ENCODE measurements at places on chromosomes 2 and 18. TPM values are rescaled to one million over a fixed set of nuclear protein-coding genes. Genes with fewer than 3 reads are reported as not detected.

DNA sequence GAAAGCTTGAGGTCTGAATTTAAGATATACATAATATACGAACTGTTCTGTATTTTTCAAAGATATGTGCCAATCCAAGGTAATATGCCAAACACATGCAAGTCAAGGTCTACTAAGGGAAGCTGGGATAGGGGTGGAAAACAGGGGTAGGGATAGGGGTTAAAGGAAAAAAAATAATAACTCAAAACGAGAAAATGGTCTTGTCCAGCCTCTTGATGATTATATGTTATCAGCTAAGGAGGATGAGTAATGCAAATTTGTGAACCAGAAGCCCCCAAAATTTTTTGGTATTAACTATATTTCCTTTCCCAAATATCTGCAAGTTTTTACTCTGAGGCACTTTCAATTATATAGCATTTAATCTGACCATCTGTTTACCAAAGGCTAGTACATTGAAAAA lies 219.3 kb downstream of the ZEB2 start:
- no peaks in the 10 kb centered on the region for H3K27me3 ChIP-seq
- H3K27ac ChIP-seq, result no peak overlapping the region
- no peaks in the 10 kb centered on the region for H3K4me1 ChIP-seq

- no peaks in the 10 kb centered on the region for H3K4me1 ChIP-seq
- no peak overlapping the region for H3K27ac ChIP-seq
- no peak for DNase-seq
- no peak overlapping the region for H3K4me3 ChIP-seq
- no peaks in the 10 kb centered on the region for H3K36me3 ChIP-seq
- H3K27me3 ChIP-seq, result no peaks in the 10 kb centered on the region
Observed at GRCh38 chr2:95267458-95268210, 6.6 kb upstream of the PROM2 start.

SP9 gene
- not detected for total RNA-seq

DNA sequence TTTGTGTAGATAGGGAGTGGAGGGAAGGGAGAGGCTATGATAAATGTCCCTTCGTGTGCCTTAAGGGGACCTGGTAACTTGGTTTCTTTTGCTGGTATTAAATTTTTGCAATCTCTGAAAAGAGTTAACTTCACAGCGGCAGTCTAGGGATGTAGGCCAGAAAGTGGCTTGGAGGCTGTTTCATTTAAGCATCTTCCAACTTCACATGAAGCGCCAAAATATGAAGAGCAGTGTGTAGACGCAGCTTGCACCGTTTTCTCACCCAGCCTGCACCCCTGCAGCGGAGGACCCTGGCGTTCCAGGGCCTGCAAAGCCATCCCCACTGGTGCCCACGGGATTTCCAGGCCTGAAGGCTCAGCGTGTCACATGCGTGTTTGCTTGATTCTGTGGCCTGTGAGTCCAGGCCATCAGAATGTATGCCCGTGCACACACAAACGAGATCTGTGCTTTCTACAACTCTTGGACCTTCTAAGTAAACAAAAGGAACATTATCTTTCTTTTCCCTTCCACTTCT lies 87.2 kb upstream of the EPB41L3 start:
- no peaks in the 10 kb centered on the region for H3K36me3 ChIP-seq
- H3K27me3 ChIP-seq, result no peaks in the 10 kb centered on the region
- H3K4me3 ChIP-seq, result peak overlapping the region; percentile 73
- no peak for DNase-seq
- H3K27ac ChIP-seq, result no peak overlapping the region
- peaks cover 4% of the 10 kb centered on the region for H3K4me1 ChIP-seq

DNA sequence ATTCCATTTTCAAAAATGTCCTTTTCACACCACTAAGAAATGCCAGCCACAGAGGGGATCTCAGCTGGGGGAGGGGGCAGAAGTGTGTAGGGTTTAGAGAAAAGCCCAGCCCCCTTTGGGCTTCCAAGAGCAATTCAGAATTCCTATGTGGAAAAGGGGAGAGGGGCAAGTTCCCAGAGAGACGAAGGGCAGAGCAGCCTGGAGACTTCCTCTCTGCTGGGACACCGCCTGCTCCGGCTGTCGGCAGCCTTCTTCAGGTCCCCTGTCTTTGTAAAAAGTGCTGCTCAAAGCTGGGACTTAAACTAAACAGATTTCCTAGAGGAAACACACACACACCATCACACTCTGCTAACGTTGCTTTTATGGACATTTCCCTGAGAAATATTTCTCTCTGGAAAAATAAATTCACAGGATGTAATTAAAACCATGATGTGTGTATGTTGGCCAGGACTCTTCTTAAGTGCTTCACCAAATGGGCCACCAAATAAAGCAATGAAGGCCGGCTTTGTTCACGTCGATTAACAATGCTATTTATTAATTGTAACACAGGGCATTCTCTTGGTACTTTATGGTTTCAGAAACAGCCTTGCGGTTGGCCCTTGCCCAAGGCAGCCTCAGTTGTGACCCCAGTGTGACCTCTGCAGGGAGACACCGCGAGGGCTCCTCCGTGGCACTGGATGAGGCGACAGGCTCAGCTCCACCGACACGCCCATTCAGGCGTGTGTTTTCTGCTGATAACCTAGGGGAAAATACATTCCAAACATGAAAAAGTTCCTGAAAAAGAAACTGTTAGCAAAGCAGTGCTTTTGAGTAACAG lies 5.6 kb upstream of the ASB1 start:
- no peak for DNase-seq
- peaks cover 5% of the 10 kb centered on the region for H3K4me1 ChIP-seq
- no peaks in the 10 kb centered on the region for H3K27me3 ChIP-seq
- no peak overlapping the region for H3K4me3 ChIP-seq
- no peak overlapping the region for H3K27ac ChIP-seq

CTNNA2 gene
- total RNA-seq, result not detected

GRCh38 chr2:75064691-75065396 lies 106.4 kb downstream of the POLE4 start:
- no peaks in the 10 kb centered on the region for H3K36me3 ChIP-seq
- no peak overlapping the region for H3K4me3 ChIP-seq
- H3K27ac ChIP-seq, result no peak overlapping the region

DNA sequence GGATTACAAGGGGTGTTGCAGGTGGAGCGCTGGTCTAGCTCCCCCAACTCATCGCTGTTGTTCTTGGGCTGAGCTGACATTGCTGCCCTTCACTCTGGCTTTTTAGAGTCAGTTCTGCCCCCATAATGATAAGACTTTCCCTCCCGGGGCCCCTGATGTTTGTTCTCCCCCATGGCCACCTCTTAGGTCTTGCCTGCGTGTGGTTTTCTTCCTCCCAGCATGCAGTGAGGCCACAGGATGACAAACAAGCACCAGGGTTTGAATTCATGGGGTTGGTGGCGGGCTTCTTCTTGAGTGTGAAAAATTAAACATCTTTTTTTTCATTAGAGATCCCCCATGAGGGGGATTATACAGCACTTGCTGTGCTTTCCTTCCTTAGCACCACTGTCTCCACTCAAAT lies 74.1 kb downstream of the CTAGE1 start:
- no peaks in the 10 kb centered on the region for H3K27me3 ChIP-seq
- no peak overlapping the region for H3K4me3 ChIP-seq
- no peaks in the 10 kb centered on the region for H3K36me3 ChIP-seq
- no peak for DNase-seq
- H3K27ac ChIP-seq, result no peak overlapping the region
- H3K4me1 ChIP-seq, result peaks cover 29% of the 10 kb centered on the region

ARHGEF4 gene
- total RNA-seq, result 10.7 TPM

- H3K27ac ChIP-seq, result no peak overlapping the region
- DNase-seq, result no peak
- no peaks in the 10 kb centered on the region for H3K4me1 ChIP-seq
- no peaks in the 10 kb centered on the region for H3K36me3 ChIP-seq
- no peak overlapping the region for H3K4me3 ChIP-seq
- H3K27me3 ChIP-seq, result no peaks in the 10 kb centered on the region
Observed at GRCh38 chr2:200733713-200734198, 78.0 kb upstream of the BZW1 start.

RUFY4 gene
- total RNA-seq, result 5.0 TPM

GRCh38 chr18:42264497-42264896 lies 309.5 kb downstream of the PIK3C3 start:
- H3K36me3 ChIP-seq, result no peaks in the 10 kb centered on the region
- no peak overlapping the region for H3K4me3 ChIP-seq
- H3K4me1 ChIP-seq, result no peaks in the 10 kb centered on the region

DNA sequence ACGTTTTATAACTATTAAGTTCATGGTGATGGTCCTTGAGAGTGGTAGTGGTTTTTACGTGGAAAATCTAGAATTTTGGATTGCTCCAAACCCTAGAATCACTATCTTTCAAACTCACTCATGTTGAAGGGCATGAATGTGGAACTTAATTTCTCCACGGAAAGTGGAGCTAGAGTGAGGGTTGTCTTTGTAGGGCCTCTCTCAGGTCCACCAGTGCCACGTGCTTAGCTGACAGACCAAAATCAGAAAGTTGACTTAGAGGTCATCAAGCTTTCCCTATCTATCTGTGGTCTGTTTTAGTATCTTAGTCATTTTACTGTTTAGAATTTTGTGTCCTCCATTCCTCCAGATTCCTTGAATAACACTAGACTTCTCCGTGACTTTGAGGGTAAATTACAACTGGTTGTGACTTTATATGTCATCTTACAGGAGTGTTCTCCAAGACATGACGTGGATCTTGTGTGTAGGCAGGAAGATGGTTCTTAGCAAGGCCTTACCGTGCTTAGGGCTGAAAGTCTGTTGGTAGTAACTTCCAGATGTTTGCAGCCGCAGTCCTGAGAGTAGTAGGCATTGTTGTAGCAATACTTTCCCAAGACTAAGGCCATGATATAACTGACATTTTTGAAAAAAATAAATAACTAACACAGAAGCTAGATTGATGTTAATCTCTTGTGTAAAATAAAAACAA lies 26.8 kb downstream of the DIS3L2 start:
- no peak for DNase-seq
- H3K4me1 ChIP-seq, result no peaks in the 10 kb centered on the region

- no peak for DNase-seq
- H3K4me3 ChIP-seq, result no peak overlapping the region
- H3K4me1 ChIP-seq, result no peaks in the 10 kb centered on the region
- no peaks in the 10 kb centered on the region for H3K36me3 ChIP-seq
- H3K27ac ChIP-seq, result no peak overlapping the region
- H3K27me3 ChIP-seq, result no peaks in the 10 kb centered on the region
Observed at GRCh38 chr2:231887756-231888155, 38.4 kb downstream of the NPPC start.

MC4R gene
- total RNA-seq, result not detected

- no peaks in the 10 kb centered on the region for H3K4me1 ChIP-seq
- no peak overlapping the region for H3K4me3 ChIP-seq
- no peak overlapping the region for H3K27ac ChIP-seq
- H3K36me3 ChIP-seq, result peaks cover 16% of the 10 kb centered on the region
- no peaks in the 10 kb centered on the region for H3K27me3 ChIP-seq
- no peak for DNase-seq
Observed at GRCh38 chr18:21851327-21851961, 110.9 kb downstream of the MIB1 start.

TRIM54 gene
- not detected for total RNA-seq

DNA sequence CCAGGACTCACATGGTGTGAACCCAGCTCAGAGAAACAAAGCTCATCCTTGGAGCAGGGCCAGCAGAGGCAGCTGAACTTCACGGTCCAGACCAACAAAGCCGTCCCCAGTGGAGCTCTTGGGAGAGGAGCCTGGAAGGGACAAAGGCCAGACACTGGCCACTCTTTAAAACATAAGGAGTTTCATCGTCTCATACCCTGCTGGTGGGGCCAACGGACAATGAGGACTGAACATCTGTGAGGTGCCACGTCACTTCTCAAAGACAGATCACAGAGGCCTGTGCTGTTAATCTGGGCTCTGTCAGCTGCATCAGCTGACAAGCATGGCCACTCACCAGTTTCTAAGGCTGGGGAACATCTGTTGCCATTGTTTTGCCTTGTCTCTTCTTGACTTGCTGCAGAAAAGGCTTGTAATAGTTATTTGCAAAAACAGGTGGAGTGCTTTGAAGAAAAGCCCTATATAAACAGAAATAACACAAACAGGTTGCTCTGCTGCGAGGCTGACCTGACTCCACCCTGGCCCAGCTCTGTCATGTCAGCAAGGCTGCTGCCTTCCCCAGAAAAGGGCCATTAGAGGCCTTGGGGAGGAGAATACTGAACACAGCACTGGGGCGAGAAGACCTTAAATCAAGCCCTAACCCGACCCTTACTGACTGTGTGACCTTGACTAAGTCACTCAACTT lies 68.1 kb upstream of the DAPL1 start:
- no peaks in the 10 kb centered on the region for H3K4me1 ChIP-seq
- no peak overlapping the region for H3K4me3 ChIP-seq
- no peaks in the 10 kb centered on the region for H3K27me3 ChIP-seq
- no peak overlapping the region for H3K27ac ChIP-seq

GRCh38 chr2:241198381-241199279 lies 10.2 kb downstream of the ANO7 start:
- H3K27ac ChIP-seq, result no peak overlapping the region
- no peak overlapping the region for H3K4me3 ChIP-seq
- DNase-seq, result no peak
- H3K27me3 ChIP-seq, result no peaks in the 10 kb centered on the region

GRCh38 chr2:69104261-69104660 lies 91.3 kb downstream of the ANTXR1 start:
- DNase-seq, result peak; percentile 55
- no peaks in the 10 kb centered on the region for H3K27me3 ChIP-seq
- H3K36me3 ChIP-seq, result no peaks in the 10 kb centered on the region
- no peak overlapping the region for H3K27ac ChIP-seq

AQP12A gene
- not detected for total RNA-seq

GRCh38 chr2:158714420-158714819 lies 80.7 kb upstream of the DAPL1 start:
- no peaks in the 10 kb centered on the region for H3K36me3 ChIP-seq
- H3K4me3 ChIP-seq, result no peak overlapping the region
- H3K27ac ChIP-seq, result no peak overlapping the region
- H3K27me3 ChIP-seq, result no peaks in the 10 kb centered on the region

GRCh38 chr2:173210270-173211196 lies 134.9 kb downstream of the MAP3K20 start:
- H3K4me1 ChIP-seq, result no peaks in the 10 kb centered on the region
- DNase-seq, result peak; percentile 30
- H3K36me3 ChIP-seq, result no peaks in the 10 kb centered on the region
- H3K27me3 ChIP-seq, result no peaks in the 10 kb centered on the region
- no peak overlapping the region for H3K27ac ChIP-seq

DNA sequence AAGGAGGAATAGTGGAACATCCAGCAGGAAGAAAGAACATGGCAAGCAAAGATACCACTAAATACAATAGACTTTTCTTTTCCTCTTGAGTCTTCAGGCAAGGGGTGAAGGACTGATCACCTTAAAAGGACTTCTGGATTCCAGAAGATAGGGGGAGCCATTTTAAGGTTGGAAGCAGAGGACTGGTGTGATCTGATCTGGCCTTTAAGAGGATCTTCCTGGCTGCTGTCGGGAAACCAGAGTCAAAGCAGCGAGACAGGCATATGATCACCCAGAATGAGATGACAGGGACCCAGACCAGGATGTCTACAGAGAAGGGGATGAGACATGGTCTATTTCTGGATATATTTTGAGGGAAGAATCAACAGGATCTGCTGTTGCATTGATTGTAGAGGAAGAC lies 558.0 kb downstream of the STK39 start:
- H3K27ac ChIP-seq, result no peak overlapping the region
- DNase-seq, result no peak
- H3K4me1 ChIP-seq, result no peaks in the 10 kb centered on the region
- H3K4me3 ChIP-seq, result no peak overlapping the region
- no peaks in the 10 kb centered on the region for H3K27me3 ChIP-seq
- H3K36me3 ChIP-seq, result no peaks in the 10 kb centered on the region

Data from Peyer's patch (tissue), 4 donors.